Lower lobe of right lung (tissue), 2 donors: ENCODE measurements at places on chromosomes 2 and 18.

- no peak for DNase-seq
These were observed 29.9 kb upstream of the OTOS start for GRCh38 chr2:240170354-240170735.

DNA sequence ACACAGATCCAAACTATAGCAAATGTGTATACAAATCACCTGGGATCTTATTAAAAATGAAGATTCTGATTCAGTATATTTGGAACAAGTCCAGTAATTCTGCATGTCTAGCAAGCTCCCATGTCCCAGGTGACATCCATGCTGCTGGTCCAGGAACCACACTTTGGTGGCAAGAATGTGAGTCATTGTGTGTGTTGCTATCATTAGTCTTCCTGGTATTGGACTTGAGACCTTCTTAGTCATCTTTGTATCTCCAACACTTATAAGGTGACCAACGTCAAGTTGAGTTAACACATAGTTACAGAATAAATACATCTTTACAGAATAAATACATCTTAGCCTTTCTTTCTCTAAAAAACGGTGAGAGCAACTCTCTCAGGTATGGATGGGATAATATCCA lies 107.9 kb upstream of the NDUFV2 start:
- DNase-seq = no peak

GRCh38 chr18:3458952-3459853 lies 9.2 kb downstream of the TGIF1 start:
- DNase-seq = no peak

DNA sequence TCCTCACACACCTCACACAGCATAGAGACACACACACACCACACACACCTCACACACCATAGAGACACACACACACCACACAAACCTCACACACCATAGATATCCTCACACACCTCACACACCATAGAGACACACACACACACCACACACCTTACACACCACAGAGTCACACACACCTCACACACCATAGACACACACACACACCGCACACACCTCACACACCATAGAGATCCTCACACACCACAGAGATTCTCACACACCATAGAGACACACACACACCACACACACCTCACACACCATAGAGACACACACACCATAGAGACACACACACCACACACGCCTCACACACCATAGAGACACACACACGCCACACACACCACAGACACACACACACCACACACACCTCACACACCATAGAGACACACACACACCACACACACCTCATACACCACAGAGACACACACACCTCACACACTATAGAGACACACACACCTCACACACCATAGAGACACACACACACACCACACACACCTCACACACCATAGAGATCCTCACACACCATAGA lies 270.6 kb downstream of the CYRIA start:
- DNase-seq = no peak
